ENCODE measurements at places on chromosomes 3 and 15.

DNA sequence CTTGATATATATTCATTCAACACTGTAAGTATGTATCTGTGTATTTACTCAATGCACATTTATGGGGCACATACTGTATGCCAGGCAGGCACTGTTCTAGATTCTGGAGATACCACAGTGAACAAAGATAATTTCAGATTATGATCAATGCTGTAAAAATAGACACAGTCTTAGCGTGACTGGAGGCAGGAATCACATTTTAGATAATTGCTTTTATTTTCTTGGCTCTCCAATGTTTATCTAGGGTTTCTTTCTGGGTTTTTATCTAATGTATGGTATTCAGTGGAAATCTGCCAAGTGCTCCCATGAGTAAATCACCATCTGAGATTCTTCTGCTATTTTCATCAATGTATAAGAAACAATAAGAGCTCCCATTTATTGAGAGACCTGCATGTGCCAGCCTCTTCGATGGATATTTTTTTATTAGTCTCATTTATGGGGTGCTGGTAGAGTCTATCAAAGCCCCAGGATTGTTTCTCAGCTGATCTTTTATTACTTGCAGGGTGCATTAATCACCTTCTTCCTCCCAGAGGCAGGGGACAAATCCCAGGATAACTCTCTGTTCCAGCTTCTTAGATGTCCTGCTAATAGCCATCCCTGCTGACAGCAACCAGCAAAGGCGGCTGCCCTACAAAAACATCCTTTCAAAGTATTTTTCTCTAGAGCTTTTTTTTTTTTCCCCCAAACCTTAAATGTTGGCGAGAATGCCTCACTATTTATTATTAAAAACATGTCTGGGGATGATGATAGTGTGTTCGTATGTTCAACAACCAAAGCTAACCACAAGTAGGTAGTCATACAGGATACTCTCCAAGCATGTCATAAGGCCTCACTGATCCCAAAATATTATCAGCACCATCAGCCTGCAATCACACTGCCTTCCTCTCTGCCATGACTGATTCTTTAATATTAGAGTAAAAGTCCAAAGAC, 331.0 kb upstream of the RASGRP1 start:
- DNase-seq: no peak

- DNase-seq: no peak
These were observed 638 bp upstream of the TBC1D5 start for GRCh38 chr3:17742880-17743657.

GRCh38 chr3:52479037-52479876, 15.9 kb upstream of the STAB1 start:
- DNase-seq: no peak

GRCh38 chr15:50150851-50151250, 31.1 kb upstream of the SLC27A2 start:
- DNase-seq: no peak

DNA sequence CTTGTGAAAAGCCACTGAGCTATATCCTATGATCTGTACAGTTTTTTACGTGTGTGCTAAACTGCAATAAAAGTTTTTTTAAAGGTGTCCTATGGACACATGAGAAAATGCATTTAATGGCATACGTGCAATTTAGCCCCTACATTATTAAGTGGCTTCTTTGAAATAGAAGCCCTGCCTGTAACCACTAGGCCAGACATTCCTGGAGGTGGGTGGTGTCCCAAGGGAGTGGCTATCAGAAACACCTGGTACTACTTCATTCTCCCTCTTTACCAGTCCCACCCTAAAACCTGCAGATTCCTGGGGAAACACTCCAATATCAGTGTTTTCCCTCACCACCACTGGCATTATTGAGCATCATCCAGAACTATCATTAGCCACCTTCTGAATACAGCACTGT, 100.0 kb downstream of the OXNAD1 start:
- no peak for DNase-seq

GRCh38 chr15:41949401-41950126, 22.8 kb downstream of the EHD4 start:
- DNase-seq: no peak

DNA sequence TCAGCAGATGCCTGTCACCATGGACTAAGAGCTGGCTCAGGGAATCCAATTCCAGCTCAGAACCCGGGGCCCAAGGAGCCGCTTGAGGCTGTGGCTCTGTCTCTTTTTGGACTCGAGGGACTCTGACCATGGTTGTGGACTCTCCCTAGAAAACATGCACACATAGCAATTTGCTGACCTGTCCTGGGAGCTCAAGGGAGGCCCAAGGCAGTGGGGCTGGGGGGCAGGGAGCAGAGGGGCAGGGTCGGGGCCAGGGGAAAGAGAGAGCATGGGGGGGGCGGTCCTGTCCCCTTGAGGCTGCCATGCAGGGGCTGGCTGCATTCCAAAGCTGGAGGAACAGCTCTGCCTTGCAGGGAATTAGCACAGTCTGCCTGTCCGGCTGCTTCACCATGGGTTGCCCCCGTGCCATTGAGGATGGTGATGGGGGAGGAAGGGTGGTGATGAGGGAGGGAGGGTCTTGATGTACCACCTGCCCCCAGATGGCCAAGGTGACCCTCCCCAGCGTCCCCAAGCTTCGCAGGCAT, 190.1 kb downstream of the GOLGA6L6 start:
- no peak for DNase-seq

DNA sequence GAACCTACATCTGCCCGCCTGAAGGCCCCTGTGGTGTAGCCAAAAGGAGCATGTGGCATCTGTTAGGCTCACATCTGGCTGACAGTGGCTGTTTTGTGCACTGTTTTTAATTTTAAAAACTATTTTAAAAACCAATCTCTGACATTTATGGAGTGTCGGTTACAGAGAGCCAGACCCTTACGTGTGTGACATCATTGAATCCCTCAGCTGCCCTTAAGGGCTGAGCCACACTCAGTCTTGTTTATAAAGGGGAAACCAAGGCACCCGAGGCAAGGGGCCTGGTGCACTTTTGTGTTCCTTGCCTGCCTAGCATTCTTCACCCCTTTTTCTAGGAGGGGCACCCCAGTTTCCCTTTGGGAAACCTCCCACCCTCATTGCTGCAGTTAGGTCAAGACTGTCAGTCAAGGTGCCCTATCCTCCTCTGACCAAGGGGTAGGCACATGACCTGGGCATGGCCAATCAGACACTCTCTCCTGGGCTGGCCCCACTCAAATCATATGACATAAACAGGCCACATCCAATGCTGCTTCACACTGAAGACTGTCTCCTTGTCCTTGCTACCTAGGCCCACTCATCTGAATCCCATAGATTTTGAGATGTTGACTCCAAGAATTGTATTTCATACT, 105.3 kb downstream of the LSM3 start:
- no peak for DNase-seq

GRCh38 chr15:85621094-85621493, 173.6 kb downstream of the KLHL25 start:
- no peak for DNase-seq

GRCh38 chr3:139121513-139122220, 77.0 kb upstream of the PRR23C start:
- DNase-seq: no peak

DNA sequence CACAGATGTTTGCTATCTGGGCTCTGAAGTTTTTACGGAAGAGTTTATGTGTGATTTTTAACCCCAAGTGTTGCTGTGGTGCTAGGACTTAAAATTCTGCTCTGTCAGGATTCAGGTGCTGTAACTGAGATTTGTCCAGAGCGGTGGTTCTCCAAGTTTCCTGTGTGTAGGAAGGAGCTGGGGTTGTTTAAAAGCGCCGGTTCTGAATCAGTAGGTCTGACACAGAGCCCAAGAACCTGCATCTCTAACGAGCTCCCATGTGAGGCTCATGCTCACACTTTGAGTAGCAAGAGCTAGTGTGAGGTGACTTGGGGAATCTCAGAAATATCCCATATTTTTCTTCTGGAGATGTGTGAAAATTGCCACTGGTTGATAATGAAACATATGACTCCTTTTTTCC, 325.5 kb downstream of the SATB1 start:
- DNase-seq: no peak

DNA sequence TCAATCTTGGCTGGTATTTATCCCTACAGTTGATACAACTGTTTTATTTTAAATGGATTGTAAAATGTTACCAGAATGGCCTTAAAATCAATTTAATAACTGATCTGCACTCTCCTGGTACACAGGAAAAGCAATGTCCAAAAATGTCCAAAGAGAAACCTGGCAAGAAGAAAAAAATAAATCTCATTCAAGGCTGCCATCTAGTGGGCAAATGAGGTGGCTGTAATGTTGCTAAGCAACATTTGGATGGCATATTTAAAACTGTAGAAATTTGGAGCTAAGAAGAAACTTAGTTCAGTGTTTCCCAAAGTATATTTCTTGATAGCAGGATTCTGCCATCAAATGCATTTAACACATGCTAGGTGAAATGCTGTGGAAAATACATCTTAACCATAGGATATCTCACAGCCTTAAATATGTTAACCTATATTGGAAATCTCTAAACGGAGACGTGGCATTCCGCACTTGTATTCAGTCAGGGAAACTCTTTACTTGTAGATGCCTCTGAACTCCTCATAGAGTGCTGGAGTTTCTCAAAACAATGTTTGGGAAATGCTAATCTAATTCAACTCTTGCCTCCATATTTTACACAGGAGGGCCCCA, 216.8 kb downstream of the ERC2 start:
- no peak for DNase-seq

DNA sequence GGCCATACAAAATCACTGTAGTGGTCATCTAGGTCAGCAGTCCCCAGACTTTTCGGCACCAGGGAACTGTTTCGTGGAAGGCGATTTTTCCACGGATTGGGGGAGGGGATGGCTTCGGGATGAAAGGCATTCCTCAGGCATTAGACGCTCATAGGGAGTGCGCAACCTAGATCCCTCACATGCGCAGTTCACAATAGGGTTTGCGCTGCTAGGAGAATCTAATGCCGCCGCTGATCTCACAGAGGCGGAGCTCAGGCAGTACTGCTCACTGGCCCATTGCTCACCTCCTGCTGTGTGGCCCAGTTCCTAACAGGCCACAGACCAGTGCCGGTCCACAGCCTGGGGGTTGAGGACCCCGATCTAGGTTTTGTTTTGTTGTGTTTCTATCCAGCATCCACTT, 200.1 kb downstream of the SLC9A9 start:
- no peak for DNase-seq

GRCh38 chr15:88878720-88879184, 16.6 kb downstream of the HAPLN3 start:
- DNase-seq: peak; percentile 16

- DNase-seq: no peak
These were observed 612.9 kb upstream of the TBL1XR1 start for GRCh38 chr3:177810162-177810623.

DNA sequence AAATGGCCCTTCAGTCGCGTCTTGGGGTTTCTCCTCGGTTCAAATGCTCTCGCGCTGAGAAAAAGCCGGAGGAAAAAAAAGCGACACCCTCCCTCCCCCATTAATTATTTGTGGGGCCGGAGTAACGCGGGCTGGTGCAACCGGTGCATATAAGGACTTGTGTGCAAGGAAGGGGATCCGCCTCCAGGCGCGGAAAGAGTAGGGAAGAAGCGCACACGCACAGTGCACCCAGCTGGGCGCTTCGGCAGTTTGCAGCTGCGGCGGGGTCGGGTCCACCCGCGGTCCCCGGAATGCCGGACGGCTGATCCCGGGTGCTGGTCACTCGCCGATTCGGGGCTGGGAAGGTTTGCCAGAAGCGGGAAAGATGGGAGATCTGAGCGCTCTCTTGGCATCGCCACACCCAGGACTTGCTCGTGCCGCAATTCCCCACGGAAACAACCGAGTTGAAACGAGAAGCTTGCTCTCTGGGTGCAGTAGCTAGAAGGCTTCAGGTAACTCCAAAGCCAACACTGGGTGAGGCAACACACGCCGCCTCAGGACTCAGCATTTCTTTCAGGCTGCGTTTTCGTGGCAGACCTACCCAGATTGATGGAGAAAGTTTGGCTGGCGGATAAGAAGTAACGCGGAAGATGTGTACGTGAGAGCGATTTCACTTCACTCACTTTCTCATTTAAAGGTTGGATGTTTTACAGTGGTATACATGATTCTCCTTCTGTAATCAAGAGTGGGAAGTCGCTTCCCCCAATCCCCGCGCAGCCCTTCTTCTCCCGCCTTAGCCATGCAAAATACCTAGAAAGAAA, 720 bp upstream of the TNIK start:
- DNase-seq: peak; percentile 11

GRCh38 chr3:109784852-109785631, 447.7 kb upstream of the DPPA4 start:
- no peak for DNase-seq

- DNase-seq: no peak
These were observed 9.8 kb upstream of the ANKDD1A start for GRCh38 chr15:64901914-64902313.

DNA sequence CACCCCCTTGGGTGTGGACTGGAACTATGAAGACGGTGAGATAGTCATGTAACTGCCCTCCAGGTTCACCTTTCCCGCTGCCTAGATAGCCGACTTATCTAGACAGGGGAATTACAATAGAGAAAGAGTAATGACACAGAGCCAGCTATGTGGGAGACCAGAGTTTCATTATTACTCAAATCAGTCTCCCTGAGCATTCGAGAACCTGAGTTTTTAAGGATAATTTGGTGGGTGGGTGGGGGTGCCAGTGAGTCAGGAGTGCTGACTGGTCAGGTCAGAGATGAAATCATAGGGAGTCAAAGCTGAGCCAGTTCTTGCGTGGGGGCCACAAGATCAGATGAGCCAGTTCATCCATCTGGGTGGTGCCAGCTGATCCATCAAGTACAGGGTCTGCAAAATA, 19.7 kb upstream of the DNAJC19 start:
- no peak for DNase-seq

DNA sequence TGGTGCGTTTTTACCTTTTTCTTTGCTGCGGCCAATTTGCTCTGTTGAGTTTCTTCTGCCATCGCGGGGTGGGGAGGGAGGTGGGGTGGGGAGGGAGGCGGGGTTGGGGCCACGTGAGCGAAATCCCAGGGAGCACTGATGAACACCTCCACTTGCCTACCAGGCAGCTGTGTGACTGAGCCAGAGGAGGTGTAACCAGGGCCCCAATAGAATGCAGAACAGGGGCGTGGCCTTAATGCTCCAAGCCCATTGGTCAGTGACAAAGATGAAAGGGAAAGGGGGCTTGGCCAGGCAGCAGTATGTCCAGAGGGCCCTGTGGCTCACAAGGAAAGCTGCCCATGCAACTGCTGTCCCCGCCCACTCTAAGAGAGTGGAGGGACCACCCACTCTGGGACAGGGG, 21.4 kb upstream of the OR4F6 start:
- no peak for DNase-seq

- DNase-seq: peak; percentile 68
These were observed at the start of gene MAP3K13 for GRCh38 chr3:185362850-185363661. MAP3K13 (plus strand) TSS chr3:185363136; CDS start chr3:185428582, 65,446 bp downstream.

- DNase-seq: no peak
These were observed 80.2 kb downstream of the FMN1 start for GRCh38 chr15:33114374-33114717.

Data from CD4-positive, alpha-beta T cell treated with Interferon gamma for 1 hour (primary cell).